Effector CD4-positive, alpha-beta T cell (primary cell): ENCODE measurements at places on chromosomes 7 and 10.

GRCh38 chr10:132361581-132362101, 29.6 kb downstream of the LRRC27 start:
- DNase-seq = no peak

DNA sequence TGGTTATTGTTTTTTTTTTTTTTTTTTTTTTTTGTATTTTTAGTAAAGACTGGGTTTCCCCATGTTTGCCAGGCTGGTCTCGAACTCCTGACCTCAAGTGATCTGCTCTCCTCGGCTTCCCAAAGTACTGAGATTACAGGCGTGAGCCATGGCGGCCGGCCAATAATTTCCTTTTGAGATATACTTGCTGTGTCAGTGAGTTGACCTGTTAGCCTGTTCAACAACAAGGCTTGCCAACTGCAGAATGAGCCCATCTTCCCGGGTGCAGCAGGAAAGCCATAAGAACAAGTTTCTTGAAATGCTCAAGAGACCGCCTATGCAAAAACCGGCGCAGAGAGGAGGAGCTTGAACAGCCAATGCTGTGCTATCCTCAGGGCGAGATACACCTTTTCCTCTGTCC, 112.5 kb downstream of the PRPF18 start:
- DNase-seq = no peak

DNA sequence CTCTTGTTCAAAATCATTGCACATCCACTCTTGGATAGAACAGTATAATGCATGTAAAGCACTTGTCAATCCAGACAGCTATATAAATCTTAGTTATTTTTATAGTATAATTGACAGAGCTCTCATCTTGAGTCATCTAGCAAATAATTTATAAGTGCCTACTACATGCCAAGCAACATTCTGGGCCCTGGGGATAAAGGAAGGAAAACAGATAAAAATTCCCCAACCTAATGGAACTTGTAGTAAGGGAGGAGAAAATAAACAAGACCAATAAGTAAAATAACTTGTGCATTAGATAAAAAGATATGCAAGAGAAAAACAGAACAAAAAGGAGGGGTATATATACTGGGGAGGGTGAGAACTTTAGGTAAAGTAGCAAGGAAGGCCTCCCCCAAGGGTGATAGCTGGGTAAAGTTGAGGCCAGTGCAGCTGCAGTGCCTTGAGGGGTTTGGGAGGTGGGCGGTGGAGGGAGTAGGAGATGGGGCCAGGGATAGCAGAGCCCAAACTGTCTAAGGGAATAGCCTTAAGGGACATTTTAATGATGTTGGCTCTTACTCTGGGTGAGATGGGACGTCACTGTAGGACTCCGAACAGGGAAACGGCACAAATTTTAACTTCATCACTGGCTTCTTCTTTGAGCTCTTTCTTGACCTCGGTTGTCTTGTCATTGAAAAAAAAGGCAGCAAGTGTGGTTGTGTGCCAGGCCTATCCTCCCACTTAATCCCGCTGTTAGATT, 79.3 kb upstream of the SEC61G start:
- DNase-seq = no peak

DNA sequence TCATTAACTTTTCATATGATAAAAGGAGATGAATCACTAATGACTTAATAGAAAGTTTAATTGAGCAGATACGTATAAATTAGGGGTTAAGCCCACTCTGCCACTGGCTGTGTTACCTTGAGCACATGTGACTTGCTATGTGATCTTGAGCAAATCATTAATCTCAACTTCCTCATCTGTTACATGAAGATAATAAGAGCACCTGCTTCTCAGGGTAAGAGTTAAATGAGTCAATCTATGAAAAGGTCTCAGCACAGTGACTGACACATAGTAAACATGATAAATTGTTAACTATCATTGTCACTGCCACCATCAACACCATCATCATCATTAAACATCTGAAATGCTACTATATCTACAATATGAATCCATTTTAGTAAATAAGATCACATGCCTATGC, 110.8 kb downstream of the TPK1 start:
- DNase-seq = no peak

- no peak for DNase-seq
Observed at GRCh38 chr7:98175260-98175940, 35.8 kb upstream of the BHLHA15 start.
